Thyroid gland (tissue), 4 donors: ENCODE measurements at places on chromosomes 13 and 19. TPM values are rescaled to one million over a fixed set of nuclear protein-coding genes. Genes with fewer than 3 reads are reported as not detected.

Gene ACER1
- not detected for total RNA-seq

- no peaks in the 10 kb centered on the region for H3K4me1 ChIP-seq
- DNase-seq, result peak; percentile 46
- no peaks in the 10 kb centered on the region for H3K36me3 ChIP-seq
- H3K27me3 ChIP-seq, result peaks cover 6% of the 10 kb centered on the region
- H3K27ac ChIP-seq, result no peak within 1 kb of the TSS
Measured at GRCh38 chr13:24680258-24680920, at the start of gene ATP12A. Gene ATP12A, plus strand, starts transcription at chr13:24680408. Its CDS starts 336 bp downstream, at chr13:24680744.

GRCh38 chr19:33064792-33065550, at the start of gene RHPN2:
Gene RHPN2, minus strand, starts transcription at chr19:33064888. Its CDS starts 36 bp downstream, at chr19:33064852.
- peak; percentile 78 for DNase-seq
- H3K36me3 ChIP-seq, result no peaks in the 10 kb centered on the region
- peak within 1 kb of the TSS; percentile 59 for H3K4me3 ChIP-seq
- no peak within 1 kb of the TSS for H3K27ac ChIP-seq
- H3K27me3 ChIP-seq, result no peaks in the 10 kb centered on the region

DNA sequence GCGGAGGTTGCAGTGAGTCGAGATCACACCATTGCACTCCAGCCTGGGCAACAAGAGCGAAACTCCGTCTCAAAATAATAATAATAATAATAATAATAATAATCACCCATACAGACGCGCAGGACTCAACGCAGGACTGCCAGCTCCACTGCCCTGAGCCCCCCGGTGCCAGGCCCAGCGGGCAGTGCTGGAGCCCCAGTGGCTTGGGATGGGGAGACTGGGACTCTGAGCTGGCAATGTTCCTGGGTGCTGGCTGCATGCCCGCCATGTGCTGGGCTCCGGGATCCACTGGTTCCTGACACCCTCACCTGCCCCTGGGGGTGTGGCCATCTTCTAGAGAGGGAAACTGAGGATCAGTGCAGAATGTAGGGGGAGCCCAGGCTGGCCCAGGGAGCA, 325 bp upstream of the AZU1 start:
- H3K36me3 ChIP-seq, result no peaks in the 10 kb centered on the region
- no peak overlapping the region for H3K4me3 ChIP-seq
- H3K4me1 ChIP-seq, result no peaks in the 10 kb centered on the region
- H3K27me3 ChIP-seq, result peaks cover 2% of the 10 kb centered on the region
- DNase-seq, result no peak

GRCh38 chr13:114134944-114135610, 2.7 kb upstream of the RASA3 start:
- peak overlapping the region; percentile 60 for H3K27ac ChIP-seq
- no peaks in the 10 kb centered on the region for H3K36me3 ChIP-seq
- DNase-seq, result peak; percentile 61
- H3K27me3 ChIP-seq, result no peaks in the 10 kb centered on the region
- H3K4me1 ChIP-seq, result peaks cover 15% of the 10 kb centered on the region
- no peak overlapping the region for H3K4me3 ChIP-seq

- H3K27me3 ChIP-seq, result no peaks in the 10 kb centered on the region
- no peaks in the 10 kb centered on the region for H3K4me1 ChIP-seq
- DNase-seq, result no peak
- no peak overlapping the region for H3K27ac ChIP-seq
- no peak overlapping the region for H3K4me3 ChIP-seq
Measured at GRCh38 chr19:52648336-52649016, 10.3 kb upstream of the ZNF83 start.

- no peak for DNase-seq
- H3K36me3 ChIP-seq, result peaks cover 11% of the 10 kb centered on the region
- no peaks in the 10 kb centered on the region for H3K27me3 ChIP-seq
- H3K4me1 ChIP-seq, result no peaks in the 10 kb centered on the region
Measured at GRCh38 chr19:46330319-46330918, 16.5 kb upstream of the PPP5C start.

GRCh38 chr13:93309886-93310523, 83.4 kb downstream of the GPC6 start:
- H3K4me3 ChIP-seq, result no peak overlapping the region
- no peaks in the 10 kb centered on the region for H3K36me3 ChIP-seq
- no peaks in the 10 kb centered on the region for H3K4me1 ChIP-seq
- H3K27ac ChIP-seq, result no peak overlapping the region

GRCh38 chr19:52942386-52943133, 19.3 kb upstream of the ZNF888 start:
- DNase-seq, result peak; percentile 90
- no peaks in the 10 kb centered on the region for H3K36me3 ChIP-seq
- H3K4me3 ChIP-seq, result no peak overlapping the region
- H3K27ac ChIP-seq, result peak overlapping the region; percentile 39
- H3K27me3 ChIP-seq, result no peaks in the 10 kb centered on the region

- no peak overlapping the region for H3K4me3 ChIP-seq
- H3K27ac ChIP-seq, result no peak overlapping the region
- peaks cover 7% of the 10 kb centered on the region for H3K27me3 ChIP-seq
- no peaks in the 10 kb centered on the region for H3K4me1 ChIP-seq
- no peak for DNase-seq
Measured at GRCh38 chr19:47848425-47848822, 10.6 kb upstream of the TPRX2 start.

DNA sequence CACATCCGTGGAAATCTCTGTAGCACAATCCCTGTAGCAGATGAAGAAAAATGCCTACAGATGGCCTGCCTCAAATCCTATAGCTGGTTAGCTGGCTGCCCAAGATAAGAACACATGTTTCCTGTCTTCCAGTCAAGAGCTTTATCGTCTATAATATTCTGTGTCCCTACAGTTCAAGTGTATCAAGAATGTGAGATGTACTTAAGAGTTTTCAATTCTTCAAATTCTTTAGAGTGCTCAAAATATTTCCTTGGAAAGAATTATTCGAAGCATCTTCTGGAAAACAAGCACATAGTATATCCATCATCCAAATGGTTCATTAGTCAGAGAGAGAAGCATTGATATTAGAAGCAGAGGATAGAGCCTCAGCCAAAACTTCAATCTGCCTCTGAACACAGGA, 239.8 kb downstream of the COG6 start:
- DNase-seq, result no peak
- no peak overlapping the region for H3K4me3 ChIP-seq
- no peaks in the 10 kb centered on the region for H3K36me3 ChIP-seq
- no peaks in the 10 kb centered on the region for H3K4me1 ChIP-seq

DNA sequence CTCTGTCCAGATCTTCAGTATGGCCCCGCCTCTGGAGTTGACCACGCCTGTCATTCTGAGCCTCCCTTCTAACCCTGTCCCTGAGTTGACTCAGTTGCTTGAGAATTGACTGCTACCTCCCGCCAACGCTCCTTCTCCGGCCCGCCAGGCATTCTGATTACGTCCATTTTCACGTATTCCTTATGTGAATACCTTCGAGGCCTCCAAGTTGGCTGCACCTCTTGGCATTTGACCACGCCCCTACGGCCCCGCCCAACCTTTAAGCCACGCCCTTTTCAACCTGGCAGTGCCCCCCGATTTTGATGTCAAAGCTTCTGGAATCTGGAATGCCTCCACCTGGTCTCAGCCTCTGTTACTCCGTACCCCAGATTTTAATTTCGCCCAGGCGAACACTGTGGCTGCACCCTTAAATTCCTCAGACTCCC, 1.7 kb upstream of the EML2 start:
- H3K27me3 ChIP-seq, result peaks cover 12% of the 10 kb centered on the region
- no peak overlapping the region for H3K4me3 ChIP-seq
- no peaks in the 10 kb centered on the region for H3K36me3 ChIP-seq
- peaks cover 19% of the 10 kb centered on the region for H3K4me1 ChIP-seq
- DNase-seq, result no peak
- H3K27ac ChIP-seq, result no peak overlapping the region

DNA sequence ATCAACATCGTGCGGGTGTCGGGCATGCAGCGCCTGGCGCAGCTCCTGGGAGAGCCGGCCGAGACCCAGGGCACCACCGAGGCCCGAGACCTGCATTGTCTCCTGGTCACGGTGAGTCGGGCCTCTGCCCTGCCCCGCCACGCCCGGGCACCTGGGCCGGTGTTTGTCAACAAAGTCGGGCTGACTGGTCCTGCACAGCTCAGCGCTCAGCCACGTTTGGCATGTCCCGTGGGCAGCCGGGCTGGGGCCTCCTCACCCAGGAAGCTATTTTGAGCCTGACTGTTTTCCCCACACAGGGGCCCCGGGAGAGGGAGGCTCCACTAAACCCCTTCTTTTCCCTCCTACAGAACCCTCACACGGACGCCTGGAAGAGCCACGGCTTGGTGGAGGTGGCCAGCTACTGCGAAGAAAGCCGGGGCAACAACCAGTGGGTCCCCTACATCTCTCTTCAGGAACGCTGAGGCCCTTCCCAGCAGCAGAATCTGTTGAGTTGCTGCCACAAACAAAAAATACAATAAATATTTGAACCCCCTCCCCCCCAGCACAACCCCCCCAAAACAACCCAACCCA, 1.3 kb downstream of the GADD45B start:
- H3K36me3 ChIP-seq, result peaks cover 17% of the 10 kb centered on the region
- peaks cover 16% of the 10 kb centered on the region for H3K4me1 ChIP-seq
- peak overlapping the region; percentile 99 for H3K4me3 ChIP-seq
- no peaks in the 10 kb centered on the region for H3K27me3 ChIP-seq
- DNase-seq, result peak; percentile 73
- peak overlapping the region; percentile 94 for H3K27ac ChIP-seq

DNA sequence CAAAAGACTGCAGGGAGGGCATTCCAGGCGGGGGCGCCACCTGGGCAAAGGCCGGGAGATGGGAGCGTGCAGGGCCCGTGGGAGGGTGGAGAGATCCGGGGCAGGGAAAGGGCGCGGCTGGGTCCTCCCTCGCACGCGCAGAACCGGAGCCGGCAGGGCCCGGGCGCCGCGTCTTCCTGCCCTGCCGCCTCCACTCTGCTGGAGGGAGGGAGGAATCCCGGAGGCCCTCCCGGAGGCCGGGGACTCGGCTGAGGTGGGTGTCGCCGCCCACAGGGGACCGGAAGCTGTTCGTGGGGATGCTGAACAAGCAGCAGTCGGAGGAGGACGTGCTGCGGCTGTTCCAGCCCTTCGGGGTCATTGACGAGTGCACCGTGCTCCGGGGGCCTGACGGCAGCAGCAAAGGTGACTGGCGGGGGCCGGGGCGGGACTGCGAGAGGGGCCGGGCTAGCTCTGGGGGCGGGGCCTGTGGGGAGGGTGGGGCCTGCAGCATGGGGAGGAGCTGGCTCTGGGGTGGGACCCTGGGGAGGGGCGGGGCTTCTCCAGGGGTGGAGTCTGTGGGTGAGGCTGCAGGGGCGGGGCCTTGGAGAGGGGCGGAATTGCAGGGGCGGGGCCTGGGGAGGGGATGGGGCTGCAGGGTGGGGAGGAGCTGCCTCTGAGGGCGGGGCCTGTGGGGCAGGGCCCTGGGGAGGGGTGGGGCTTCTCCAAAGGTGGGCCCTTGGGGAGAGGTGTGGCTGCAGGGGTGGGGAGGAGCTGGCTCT, 51.3 kb downstream of the CELF5 start:
- peak; percentile 22 for DNase-seq
- H3K4me1 ChIP-seq, result peaks cover 8% of the 10 kb centered on the region
- H3K27me3 ChIP-seq, result no peaks in the 10 kb centered on the region

DNA sequence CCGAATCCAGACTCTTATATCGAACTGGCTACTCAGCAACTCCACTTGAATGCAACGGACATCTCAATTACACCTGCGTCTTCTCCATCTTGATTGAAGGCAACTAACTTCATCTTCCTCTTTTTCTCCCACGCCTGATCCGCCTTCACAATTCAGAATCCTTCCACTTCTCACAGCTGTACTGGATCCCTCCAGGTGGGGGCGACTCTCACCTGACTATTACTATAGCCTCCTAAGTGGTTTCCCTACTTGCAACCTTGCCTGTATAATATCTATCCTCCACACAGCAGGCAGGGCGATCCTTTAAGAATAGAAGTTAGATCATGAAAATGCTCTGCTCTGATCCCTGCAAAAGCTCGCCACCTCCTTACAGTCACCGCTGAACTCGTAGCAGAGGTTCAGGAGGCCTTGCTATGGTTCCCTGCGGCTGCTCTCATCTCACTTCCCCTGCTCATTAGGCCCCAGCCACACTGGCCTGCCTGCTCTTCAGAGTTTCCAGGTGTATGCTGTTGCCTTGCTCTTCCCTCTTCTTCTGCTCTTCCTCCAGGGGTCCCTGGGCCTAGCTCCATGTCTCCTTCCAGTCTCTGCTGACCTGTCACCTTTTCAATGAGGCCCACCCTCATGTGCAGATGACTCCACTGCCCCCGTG, 31.9 kb downstream of the RFXAP start:
- H3K4me3 ChIP-seq, result no peak overlapping the region
- no peaks in the 10 kb centered on the region for H3K27me3 ChIP-seq
- H3K36me3 ChIP-seq, result peaks cover 18% of the 10 kb centered on the region
- H3K4me1 ChIP-seq, result peaks cover 12% of the 10 kb centered on the region

- no peak overlapping the region for H3K4me3 ChIP-seq
- no peaks in the 10 kb centered on the region for H3K27me3 ChIP-seq
- H3K27ac ChIP-seq, result peak overlapping the region; percentile 41
- H3K4me1 ChIP-seq, result peaks cover 9% of the 10 kb centered on the region
Measured at GRCh38 chr13:44969551-44970484, 19.5 kb downstream of the NUFIP1 start.
